Anterior cingulate cortex (tissue), 58 donors: ENCODE measurements at places on chromosomes 6 and 20.
A peak's percentile ranks its signal among the peaks of the same experiment; 100 is the strongest.

DNA sequence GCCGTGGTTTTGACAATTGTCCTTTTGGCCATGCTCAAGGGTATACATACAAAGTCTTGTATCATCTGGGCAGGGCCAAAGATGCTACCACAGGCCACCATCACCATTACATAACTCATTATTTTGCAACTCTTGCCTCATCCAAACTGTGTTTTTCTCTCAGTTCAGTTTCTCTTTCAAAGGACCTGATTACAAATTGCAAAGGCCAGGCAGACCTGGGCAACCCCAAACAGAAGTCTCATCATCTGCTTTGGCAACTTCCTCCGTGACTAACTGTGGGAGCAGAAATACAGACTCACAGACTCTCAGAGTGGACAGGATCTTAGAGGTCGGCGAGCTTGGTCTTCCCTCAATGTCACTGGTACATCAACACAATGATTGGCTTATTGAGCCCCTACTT lies 117.8 kb upstream of the NEDD9 start:
- no peak for DNase-seq

- no peak for DNase-seq
Observed at GRCh38 chr6:79157961-79158644, 76.4 kb downstream of the HMGN3 start.

GRCh38 chr6:37906121-37906520 lies 86.6 kb downstream of the ZFAND3 start:
- no peak for DNase-seq

DNA sequence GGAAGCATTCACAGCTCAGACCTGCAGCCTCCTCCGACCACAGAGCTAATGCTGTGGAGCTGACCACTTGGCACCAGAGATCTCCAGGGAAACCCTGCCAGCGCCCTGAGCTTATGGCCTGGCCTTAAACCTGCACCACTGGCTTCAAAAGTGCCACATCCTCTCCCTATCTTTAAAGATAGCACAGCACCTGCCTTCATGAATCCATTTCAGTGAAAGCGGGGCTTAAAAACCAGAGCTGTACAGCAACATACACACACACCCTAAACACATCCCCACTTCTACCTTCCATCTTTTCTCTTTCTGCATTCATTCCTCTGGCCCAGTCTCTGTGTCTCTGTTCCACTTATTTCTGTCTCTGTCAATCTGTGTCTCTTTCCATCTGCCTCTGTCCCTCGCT lies 59.8 kb upstream of the CCDC167 start:
- DNase-seq, result no peak

- DNase-seq, result no peak
Observed at GRCh38 chr6:102075539-102075938, 682.0 kb downstream of the GRIK2 start.

DNA sequence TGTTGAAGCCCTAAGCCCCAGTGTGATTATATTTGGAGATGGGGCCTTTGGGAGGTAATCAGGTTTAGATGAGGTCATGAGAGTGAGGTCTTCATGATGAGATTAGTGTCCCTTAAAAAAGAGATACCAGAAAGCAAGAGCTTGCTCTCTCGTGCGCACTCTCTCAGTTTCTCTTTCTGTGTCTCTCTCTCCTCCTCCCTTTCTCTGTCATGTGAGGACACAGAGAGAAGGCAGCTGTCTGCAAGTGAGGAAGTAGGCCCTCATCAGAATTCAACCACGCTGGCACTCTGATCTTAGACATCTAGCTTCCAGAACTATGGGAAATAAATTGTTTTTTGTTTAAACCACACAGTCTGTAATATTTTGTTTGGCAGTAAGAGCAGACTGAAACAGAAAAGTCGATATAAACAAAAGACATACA lies 180.5 kb downstream of the IBTK start:
- DNase-seq, result no peak

- no peak for DNase-seq
Observed at GRCh38 chr20:63471002-63471716, 1.3 kb downstream of the KCNQ2 start.

DNA sequence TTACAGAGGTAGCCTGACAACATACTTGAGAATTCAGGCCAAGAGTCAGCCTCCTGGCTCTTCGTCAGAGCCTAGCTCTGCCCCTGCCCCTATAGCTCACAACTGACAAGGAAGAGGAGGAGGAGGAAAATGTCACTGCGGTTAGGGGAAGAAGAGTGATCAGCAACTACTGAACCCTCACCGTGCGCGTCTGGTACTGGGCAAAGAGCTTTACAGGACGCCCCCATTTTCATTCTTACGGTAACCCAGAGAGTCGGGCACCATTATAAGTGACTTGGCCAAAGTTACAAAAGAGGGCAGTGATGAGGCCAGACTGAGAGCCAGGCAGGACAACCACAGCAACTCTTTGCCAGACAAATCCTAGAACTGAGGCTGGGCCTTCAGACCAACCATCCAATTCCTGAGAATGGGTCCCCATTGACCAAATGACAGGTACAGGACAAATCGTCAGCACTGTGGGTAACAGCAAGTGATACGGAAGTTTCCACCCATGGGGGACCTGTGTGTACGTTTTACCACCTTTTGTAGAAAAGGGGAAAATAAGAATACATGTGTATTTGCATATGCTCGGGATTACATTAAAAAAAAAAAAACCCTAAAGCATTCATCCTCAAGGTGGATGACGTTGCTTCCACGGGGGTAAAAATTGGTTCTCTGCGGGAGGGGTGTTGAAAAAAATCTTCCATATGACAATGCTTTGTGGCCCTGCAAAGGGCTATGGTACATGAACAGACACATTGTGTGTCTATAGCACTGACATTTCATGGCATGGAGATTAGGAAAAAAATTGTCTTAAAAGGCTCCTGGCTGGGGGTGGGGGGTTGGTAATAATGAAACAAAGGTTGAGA lies 118.0 kb downstream of the NFATC2 start:
- no peak for DNase-seq

- no peak for DNase-seq
Observed at GRCh38 chr20:47662483-47663353, 122.6 kb downstream of the SULF2 start.

DNA sequence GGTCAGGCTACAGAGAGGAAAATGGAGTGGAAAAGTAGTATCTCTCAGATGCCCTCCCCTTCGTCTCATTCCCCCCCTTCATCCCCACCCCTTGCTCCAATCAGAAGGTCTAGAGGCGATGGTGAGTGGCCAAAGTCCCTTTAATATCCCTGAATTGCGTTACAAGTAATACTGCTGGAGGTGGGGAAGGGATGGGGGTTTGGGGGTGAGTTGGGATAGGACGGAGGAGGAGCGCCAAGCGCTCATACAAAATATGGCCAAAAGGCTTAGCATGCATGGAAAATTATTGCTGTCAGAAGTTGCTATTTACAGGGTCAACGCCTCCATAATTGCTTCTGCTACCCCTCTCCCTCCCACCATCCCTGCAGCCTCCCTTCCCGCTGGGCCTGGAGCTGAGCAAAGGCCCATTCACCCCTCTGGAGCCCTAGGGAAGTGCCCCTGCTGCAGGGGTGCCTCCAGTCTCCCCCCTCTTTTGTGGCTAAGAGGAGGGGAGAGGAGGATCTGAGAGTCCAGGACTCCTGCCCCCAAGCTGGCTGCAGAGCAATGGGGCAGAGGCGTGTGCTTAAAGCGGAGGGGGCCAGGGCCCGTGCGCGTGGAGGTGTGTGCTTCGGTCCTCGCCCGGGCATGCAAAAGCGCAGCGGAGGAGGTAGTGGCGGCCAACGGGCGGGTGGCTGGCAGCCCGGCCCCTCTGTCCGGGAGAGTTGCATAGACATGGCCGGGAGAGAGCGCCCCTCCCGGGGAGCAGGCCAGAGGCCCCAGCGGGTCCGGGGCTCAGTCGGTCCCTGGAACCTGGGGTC lies 8.7 kb upstream of the SRXN1 start:
- DNase-seq, result no peak

DNA sequence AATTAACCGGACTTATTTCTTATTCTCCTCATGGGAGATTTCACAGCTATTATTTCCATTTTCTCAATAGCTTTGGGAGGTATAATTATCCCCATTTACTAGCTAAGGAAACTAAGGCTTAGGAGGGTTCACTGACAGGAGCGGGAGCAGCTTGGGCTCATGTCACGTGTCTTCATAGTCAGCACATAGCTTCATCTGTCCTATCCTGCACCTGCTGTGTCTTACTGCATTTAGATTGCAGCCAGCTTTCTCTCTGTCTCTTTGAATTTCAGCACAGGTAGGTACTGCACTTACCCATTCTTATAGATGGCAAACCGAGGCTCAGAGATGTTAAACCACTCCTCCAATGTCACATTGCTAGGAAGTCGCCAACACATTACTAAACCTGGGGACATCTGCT lies 839.9 kb downstream of the MAFB start:
- no peak for DNase-seq

DNA sequence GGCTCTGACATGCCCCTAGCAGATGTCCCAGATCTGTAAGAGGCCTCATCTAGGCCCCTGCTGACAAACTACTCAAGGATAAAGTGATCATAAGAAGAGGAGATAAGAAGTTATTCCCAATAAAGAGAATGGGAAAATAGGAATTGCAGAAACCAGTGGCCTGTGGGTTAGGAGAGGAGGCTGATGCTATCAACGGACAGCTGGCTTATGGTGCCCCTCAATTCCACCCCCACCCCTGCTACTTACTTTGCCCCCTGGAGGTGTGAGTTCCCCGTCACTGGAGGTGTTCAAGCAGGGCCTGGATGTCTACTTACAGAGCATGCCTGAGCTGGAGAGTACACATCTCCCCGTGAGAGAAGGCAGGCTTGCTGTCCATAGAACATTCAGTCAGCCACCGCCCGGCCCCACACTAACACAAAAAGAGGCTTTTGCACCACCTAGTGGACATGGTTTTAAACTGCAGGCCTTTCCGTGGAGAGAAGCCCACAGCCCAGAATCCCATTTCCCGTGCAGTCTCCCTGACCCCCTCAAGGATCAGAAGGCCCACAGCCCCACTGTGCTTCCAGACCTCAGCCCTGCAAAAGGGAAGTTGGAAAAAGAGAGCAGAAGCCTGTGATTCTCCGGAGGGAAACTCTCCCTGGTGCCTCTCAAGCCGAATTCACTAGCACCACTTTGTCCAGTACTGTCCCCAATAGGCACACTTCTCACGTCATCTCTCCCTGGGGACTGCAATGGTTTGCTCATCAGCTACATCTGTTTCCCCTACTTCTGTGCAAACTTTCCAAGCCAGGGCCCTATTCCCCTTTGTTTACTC lies 23.8 kb upstream of the BNIP5 start:
- no peak for DNase-seq

- no peak for DNase-seq
Observed at GRCh38 chr20:63291811-63292210, 1.2 kb upstream of the COL20A1 start.

DNA sequence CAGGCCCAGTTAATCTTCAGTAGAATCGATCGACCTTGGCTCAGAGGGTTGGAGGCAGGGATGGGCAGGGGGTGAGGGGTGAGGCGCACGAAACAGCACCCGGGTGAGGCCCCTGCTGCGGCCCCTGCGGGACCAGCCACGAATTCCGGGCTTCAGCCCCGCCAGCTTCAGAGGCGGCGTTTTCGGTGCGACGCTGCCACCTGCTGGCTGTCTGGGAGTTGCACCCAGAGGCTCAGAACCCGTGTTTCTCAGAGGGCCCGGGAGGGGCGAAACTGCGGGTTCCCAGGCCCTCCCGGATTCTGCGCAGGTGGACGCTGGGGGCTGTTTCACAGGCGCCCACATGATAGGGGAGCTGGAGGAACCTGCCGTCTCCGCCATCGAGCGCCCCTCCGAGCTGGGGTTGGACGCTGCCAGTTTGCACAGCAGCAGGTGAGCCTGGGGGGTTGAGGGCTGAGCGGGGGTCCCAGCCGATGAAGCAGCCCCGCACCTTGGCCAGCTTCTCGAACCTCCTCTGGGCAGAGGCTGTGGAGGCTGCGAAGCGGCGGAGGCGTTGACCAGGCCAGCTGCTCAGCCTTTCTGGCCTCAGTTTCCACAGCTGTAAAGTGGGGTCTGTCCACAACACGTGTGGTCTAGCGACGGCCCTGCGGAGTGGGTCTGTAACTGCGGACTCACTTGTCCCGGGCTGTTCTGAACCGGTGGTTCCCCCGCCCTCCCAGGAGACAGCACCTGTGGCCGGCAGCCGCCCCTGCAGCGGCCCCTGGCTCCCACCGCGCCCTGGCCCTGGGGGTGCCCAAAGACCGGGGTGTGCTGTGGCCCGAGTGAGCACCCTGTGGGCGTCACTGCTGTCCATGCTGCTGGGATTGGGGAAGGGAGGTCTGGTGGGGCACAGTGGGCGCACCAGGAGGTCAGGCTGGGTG lies 2.5 kb upstream of the BHLHE23 start:
- peak; percentile 68 for DNase-seq

DNA sequence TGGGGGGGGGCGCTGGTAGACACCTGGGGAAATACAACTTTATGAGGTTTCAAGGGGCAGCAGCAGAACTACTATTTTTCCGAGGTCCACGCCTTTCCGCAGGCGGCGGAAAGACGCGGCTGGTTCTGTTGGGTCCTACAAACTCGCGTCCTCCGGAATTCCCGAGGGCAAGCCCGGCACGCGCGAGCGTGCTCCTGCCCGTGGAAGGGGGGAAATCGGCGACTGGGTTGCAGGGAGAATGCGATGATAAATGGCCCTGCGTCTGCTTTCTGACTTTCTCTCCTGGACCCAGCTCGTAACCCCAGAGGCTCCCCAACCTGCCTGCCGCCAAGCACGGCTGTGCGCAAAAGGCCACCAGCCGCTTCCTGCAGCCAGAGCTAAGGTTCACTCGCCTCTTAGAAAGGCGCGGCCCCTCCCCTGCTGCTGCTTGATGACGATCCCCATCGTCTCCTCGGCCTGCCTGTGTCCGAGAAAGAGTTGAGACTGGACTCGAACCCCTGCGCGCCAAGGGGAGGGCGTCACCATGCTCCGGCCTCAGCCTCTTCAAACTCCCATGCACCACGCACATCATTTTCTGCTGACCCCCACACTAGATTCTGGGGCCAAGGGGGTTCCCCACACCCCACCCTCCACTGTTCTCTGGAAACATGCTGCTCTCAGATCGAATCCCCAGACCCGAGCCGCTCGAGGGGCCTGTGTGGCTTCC lies 6.7 kb downstream of the FOXA2 start:
- no peak for DNase-seq

- no peak for DNase-seq
Observed at GRCh38 chr20:36642136-36642535, 3.9 kb downstream of the SLA2 start.

GRCh38 chr6:80094017-80094416 lies 12.5 kb upstream of the BCKDHB start:
- DNase-seq, result no peak

- DNase-seq, result no peak
Observed at GRCh38 chr6:157595768-157596167, 214.8 kb downstream of the ZDHHC14 start.

DNA sequence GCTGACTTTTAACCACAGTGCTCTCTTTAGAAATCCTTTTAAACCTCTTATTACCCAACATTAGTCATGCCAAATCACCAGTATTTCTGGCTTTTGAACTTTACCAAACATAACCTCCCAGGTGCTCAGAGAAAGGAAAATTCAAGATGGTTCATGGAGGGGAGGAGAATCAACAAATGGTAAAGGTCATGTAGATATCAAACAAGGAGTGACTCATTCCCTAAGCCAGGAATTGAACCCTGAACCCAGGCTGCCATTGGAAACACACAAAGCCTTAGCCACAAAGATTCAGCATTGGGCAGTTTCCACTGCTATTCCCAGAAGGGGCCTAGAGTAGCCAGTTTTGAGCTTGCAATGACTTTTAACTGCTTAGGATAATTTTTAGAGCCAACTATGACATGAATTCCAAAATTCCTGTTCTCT lies 21.6 kb upstream of the ENTPD6 start:
- DNase-seq, result no peak
